SK-N-SH treated with all-trans-retinoic acid at 6 μM for 48 hours (cell line): ENCODE measurements at places on chromosomes 2 and 18.

- ATAC-seq: no peak
These were observed 9.8 kb upstream of the FZD5 start for GRCh38 chr2:207779523-207779922.

DNA sequence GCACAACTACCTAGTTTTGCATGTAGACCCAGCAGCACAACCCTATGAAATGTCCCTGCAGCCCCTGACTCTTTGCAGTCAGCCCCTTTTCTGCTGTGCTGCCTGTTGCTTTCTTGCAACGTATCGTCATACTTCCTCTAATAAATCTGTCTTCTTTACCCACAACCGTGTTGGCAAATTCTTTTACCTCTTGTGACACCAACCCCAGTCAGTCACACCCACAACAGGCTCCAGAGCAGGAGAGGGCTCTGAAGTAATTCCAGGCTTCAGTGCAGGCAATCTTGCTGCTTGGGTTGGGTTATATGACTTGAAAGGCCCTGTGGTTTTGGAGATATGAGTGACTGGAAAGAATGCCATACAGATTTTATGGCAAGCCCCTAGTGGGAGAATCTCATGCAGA is 79.1 kb upstream of the KCNH7 start:
- ATAC-seq: no peak

DNA sequence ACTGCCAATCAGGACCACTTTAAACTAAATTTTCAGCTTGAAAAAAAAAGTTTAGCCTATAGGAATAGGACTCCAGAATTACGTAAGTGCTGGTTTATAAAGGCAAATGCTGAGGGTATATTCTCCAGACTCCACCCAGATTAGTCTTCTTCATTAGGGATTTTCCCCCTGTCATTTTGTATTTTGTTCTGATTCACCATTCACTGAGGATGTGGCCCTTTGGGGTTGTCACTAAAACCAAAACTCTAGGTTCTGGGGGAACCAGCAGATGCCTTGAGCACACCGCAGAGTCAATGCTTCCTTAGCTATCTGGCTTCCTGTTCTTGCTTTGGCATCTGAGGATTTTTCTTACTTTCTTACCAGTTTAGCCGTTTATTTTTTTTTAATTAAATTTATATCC is 10.5 kb downstream of the SCYGR4 start:
- ATAC-seq: no peak

GRCh38 chr2:178502751-178503150 is 22.5 kb downstream of the PLEKHA3 start:
- ATAC-seq: no peak

DNA sequence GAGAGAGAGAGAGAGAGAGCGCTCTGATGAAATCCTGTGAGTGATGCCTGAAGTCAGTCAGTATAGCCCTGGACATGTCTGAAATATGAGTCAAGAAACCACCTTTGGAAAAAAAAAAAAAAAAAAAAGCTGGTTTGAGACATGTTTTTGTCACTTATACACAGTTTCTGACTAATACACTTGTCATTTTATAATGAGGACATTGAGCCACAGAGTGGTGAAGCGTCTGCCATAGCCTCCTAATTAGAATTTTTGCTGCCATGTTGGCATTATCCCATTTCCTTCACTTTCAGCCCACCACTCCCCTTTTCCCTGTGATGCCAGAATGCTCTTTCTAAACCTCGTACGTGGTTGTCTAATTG is 15.7 kb upstream of the MYO3B start:
- ATAC-seq: no peak

DNA sequence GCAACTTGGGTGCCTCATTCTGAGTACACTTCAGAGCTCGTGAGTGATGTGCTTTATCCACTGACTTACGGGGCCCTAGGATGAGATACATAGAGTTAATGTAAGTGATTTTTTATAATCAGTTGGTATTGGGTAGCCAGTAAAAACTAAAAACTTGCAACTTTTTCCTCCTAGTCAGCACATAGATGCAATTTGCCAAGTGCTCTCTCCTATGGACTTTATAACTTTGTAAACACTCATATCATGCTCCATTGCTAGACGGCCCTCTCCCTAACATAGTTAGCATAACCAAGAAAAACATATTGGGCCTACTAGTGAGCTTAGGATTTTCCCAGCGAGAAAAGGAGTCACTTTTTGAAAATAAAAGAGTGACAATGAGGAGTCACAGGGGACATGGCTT is 60.4 kb downstream of the PLB1 start:
- ATAC-seq: no peak

DNA sequence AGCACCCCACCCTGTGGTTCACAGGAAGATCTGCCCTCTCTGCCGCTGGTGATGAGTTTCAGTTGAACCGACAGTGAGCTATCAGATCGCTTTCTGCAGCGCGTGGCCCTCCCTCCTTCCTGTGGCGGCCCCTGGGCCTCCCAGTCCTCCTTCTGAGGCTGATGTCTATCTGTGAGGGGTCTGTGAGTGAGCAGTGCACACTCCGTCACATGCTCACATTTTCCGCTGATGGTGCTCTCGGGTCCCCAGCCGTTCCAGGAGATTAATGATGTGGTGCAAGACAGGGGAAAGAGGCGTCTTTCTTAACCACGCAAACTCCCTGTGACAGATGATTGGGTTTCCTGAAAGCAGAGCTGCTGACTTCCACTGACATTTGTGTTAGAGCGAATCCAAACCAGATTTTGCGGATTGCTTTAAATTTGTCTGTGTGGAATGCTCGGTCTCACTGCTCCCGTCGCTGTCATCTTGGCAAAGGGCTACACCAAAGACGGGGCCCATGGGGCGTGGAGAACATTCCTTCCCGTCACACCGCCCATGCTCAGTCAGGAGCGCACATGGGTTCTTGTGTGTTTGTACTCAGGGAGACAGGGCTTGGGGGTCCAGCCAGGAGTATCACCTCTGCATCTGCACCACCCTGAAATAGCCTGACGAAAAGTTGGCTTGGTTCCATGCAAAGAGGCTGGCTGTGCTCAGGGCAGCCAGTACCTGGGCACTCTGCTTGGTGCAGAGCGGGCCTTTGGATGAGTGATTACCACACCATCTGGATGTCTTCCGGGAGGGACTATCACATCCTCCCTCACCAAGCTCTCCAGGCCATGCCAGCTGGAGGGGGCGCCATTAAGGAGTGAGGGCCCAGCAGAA is 154.7 kb upstream of the HS6ST1 start:
- ATAC-seq: no peak

DNA sequence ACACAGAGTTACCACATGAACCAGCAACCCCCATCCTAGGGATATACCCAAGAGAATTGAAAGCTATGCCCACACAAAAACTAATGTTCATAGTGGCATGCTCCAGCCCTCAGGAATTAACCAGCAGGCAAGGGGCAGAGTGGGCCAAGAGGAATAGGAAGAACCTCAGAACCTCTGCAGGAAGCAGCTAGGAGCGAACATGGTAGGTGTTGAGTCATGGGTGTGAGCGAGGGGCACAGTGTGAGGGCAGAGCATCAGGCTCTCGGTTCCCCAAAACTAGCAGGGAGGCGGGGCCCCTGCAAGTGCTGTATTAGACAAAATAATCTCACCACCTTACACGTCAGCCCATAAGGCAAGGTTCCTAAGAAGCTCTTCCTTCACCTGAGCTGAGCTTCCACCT is 5.6 kb upstream of the RUFY4 start:
- ATAC-seq: no peak

DNA sequence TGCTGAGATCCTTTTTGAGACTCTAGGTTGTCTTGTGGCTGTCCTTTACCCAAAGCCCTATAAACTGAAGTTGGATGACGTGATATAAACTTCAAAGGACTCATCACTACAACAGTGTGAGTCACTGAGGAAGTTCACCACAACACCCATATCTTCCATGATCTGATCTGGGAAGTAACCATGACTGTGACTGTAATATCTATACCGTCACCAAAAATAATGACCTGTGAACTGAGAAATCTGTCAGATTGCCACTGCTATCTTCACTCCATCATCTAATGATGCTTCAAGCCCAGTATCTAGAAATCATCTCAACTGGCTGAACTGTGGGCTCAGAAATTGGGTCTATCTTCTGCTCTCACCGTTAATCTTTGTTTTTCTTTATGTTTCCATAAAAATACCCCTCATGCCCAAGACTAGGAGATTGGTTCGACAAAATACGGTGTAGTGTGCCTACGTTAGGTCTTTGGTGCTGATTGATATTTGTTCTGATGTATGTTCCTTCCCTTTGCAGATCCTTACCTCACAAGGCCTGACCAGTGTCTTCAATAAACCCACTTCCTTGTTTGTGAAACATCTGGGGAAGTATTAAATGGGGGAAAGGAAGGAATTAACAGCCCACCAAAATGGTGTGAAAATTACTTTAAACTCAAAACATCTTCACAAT is 78.2 kb downstream of the MYL12B start:
- no peak for ATAC-seq
